HFFc6 (cell line): ENCODE measurements at places on chromosomes 16 and 17. TPM values are rescaled to one million over a fixed set of nuclear protein-coding genes. Genes with fewer than 3 reads are reported as not detected.
A peak's percentile ranks its signal among the peaks of the same experiment; 100 is the strongest.

CSH1 gene
- not detected in 3 replicates for total RNA-seq

GRCh38 chr16:17552351-17552750 is 81.6 kb upstream of the XYLT1 start:
- H3K27ac ChIP-seq = no peak overlapping the region
- no peak overlapping the region for H3K4me3 ChIP-seq
- H3K27me3 ChIP-seq = peaks cover 1% of the 10 kb centered on the region
- peaks cover 65% of the 10 kb centered on the region for H3K4me1 ChIP-seq
- no peaks in the 10 kb centered on the region for H3K36me3 ChIP-seq

DNA sequence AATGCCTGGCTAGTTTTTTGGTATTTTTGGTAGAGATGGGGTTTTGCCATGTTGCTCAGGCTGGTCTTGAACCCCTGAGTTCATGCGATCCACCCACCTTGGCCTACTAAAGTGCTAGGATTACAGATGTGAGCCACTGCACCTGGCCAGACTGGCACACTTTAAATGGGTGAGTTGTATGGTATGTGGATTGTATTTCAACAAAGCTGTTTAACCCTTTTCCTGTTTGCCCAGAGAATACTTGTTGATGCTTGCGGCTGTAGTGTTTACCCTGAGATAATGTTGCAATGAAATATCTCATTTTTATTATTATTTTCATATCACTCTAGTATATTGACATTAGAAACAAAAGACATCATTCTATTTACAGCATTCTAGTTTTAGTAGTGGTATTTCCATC is 17.1 kb upstream of the TMEM94 start:
- no peaks in the 10 kb centered on the region for H3K36me3 ChIP-seq
- no peak overlapping the region for H3K4me3 ChIP-seq
- peaks cover 18% of the 10 kb centered on the region for H3K4me1 ChIP-seq

DNA sequence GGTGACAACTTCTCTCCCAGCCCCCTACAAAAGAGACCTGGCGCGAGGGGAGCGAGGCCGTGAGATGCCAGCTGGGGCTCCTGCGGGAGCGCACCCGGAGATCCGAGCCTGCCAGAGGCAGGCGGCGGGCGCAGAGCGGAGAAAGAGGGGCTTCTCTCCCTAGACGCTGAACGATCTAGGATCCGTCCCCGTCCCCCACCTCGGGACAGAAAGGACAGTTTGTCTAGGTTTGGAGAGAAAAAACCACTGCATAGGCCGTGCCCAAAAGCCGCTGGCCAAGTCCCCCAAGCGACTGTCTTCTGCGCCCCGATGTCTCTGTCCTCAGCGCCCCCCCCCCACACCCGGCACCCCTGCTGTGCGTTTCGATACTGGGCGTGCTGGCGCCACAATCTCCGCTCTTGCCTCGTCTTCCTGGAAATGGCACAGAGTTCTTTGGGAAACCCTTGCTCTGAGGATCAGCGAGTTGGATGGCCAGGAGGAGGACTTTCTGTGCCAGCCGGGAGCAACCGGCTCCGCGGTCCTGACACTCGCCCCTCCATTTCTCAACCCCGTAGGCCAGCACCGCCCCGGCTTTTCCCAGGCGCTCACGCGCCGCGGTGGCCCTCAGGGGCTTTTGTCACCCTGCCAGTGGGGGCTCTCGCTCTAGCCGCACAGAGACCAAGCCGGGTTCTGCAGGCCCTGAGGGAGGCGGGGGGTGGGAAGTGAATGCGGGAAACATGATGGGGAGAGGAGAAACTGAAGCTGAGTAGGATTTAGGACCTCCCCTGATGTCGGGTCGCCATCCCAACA is 1.0 kb downstream of the SSTR2 start:
- H3K27ac ChIP-seq = no peak overlapping the region
- no peaks in the 10 kb centered on the region for H3K36me3 ChIP-seq
- H3K4me3 ChIP-seq = peak overlapping the region; percentile 86
- DNase-seq = no peak

- no peak overlapping the region for H3K27ac ChIP-seq
- H3K4me1 ChIP-seq = peaks cover 14% of the 10 kb centered on the region
- no peak for DNase-seq
These were observed 87.5 kb upstream of the DNAH17 start for GRCh38 chr17:78664476-78665386.

UNC13D gene
- 0.12 to 0.48 TPM (median 0.19 TPM) in 3 replicates for total RNA-seq

- DNase-seq = no peak
- no peaks in the 10 kb centered on the region for H3K36me3 ChIP-seq
- H3K27ac ChIP-seq = no peak overlapping the region
- H3K4me3 ChIP-seq = no peak overlapping the region
- no peaks in the 10 kb centered on the region for H3K4me1 ChIP-seq
- peaks cover 56% of the 10 kb centered on the region for H3K27me3 ChIP-seq
These were observed 84.1 kb downstream of the IRF8 start for GRCh38 chr16:85983064-85983463.

GRCh38 chr17:82475458-82475857 is 16.9 kb downstream of the NARF start:
- H3K4me1 ChIP-seq = no peaks in the 10 kb centered on the region
- 0 out of 2 replicates have a peak, but pooled peaks cover 5% of the 10 kb centered on the region for H3K36me3 ChIP-seq
- no peak overlapping the region for H3K27ac ChIP-seq
- no peaks in the 10 kb centered on the region for H3K27me3 ChIP-seq

GRCh38 chr16:23148166-23148512 is 1.1 kb downstream of the USP31 start:
- peaks cover 2% of the 10 kb centered on the region; the same call in 1 of the 2 replicates for H3K27me3 ChIP-seq
- peak overlapping the region; percentile 62 for H3K27ac ChIP-seq
- H3K36me3 ChIP-seq = 0 out of 2 replicates have a peak, but pooled peaks cover 7% of the 10 kb centered on the region
- no peak for DNase-seq

NOXO1 gene
- total RNA-seq = 0.35 to 0.46 TPM (median 0.46 TPM) in 3 replicates

DNA sequence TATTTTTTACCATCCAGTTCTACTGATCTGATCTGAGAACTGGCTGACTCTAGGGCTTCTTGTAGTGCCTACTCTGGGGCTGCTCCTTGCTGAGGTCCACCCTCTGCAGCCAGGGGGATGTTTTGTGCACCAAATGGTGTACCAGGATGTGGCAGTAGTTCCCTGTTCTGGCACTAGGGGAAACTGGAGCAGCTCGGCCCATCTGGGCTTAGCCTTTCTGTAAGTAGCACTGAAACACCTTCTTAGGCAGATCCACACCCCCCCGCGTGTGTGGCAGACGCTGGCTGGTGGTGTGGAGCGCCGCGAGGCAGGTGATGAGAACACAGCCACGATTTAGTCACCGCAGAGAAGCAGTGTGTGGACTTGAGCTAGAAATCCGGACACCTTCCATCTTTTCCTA is 17.0 kb downstream of the DUSP14 start:
- DNase-seq = peak; percentile 31
- peaks cover 44% of the 10 kb centered on the region for H3K36me3 ChIP-seq
- peaks cover 17% of the 10 kb centered on the region for H3K4me1 ChIP-seq
- H3K27ac ChIP-seq = peak overlapping the region; percentile 51; the same call in 1 of the 2 replicates

NCOR1 gene
- total RNA-seq = 89.3 to 103 TPM (median 91.2 TPM) in 3 replicates

PLCD3 gene
- 80.8 to 110 TPM (median 81.6 TPM) in 3 replicates for total RNA-seq

KRTAP9-2 gene
- not detected in 3 replicates for total RNA-seq

DNA sequence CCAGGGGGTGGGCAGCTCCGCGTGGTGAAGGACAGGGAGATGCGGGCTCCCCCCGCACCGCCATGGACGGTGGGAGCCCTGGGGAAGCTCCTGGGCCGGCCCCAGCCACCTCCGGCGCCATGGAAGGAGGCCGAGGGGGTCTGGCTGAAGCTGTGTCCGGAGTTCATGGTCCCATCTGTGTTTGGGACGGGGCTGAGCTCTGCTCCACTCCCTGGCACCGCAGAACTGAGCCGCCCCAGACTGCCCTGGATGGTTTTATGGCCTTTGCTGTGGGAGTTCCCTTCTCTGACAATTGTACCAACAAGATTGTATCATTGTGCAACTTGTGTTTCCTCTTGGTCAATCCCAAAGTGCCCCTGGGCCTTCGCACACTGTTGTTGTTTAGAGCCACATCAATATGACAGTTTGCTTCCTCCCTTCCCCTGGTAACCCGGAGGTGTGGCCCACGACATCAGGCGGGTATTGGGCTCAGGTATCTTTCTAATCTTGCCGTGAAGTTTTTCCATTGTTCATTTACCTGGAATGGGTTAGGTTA is 942 bp downstream of the KRT23 start:
- no peaks in the 10 kb centered on the region for H3K36me3 ChIP-seq
- H3K4me3 ChIP-seq = no peak overlapping the region
- no peak overlapping the region for H3K27ac ChIP-seq
- no peaks in the 10 kb centered on the region for H3K4me1 ChIP-seq
- no peak for DNase-seq

DNA sequence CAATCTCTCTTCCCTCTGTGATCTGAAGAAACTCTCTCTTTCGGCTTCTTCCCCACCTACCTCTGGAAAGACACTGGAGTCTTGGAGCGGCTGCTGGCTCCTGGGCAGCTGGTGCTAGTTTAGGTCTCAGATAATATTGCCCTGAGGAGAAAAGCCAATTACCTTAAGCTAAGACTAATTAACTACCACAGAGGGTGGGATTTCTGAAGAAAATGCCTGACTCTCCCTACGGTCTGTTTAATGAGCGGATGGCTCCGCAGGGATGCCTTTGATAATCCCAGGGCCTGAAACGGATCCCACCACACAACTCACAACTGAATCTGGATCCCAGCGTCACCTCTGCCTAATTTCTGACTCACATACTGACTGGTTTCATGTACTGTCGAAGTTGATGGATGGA is 127.0 kb upstream of the NLRP1 start:
- no peaks in the 10 kb centered on the region for H3K4me1 ChIP-seq
- H3K36me3 ChIP-seq = no peaks in the 10 kb centered on the region
- DNase-seq = no peak
- H3K4me3 ChIP-seq = no peak overlapping the region

RMI2 gene
- 8.5 to 14.1 TPM (median 13.8 TPM) in 3 replicates for total RNA-seq

DNA sequence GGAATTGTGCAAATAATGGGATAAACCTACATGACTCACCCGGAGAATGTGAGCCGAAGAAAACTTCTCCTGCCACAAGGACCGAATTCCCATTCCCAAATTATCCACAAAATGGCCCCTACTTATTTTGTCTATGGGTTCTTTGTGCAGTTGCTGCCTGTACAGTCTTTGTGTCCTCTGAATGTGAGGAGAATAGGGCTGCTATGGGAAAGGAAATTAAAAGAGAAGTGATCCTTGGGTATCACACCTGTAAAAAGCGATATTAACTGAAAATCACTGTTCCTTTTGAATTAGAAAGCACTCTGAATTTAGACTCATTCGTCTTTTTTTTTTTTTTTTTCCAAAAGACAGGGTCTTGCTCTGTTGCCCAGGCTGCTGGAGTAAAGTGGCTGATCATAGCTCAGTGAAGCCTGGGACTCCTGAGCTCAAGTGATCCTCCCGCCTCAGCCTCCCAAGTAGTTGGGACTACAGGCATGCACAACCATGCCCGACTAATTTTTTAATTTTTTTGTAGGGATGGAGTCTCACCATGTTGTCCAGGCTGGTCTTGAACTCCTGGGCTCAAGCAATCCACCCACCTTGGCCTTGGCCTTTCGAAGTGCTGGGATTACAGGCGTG is 45.4 kb downstream of the CHD9 start:
- peak overlapping the region; percentile 81 for H3K4me3 ChIP-seq
- no peak for DNase-seq
- H3K4me1 ChIP-seq = peaks cover 57% of the 10 kb centered on the region
- no peaks in the 10 kb centered on the region for H3K27me3 ChIP-seq
- H3K36me3 ChIP-seq = no peaks in the 10 kb centered on the region; the same call in 1 of the 2 replicates
- peak overlapping the region; percentile 91 for H3K27ac ChIP-seq

DNA sequence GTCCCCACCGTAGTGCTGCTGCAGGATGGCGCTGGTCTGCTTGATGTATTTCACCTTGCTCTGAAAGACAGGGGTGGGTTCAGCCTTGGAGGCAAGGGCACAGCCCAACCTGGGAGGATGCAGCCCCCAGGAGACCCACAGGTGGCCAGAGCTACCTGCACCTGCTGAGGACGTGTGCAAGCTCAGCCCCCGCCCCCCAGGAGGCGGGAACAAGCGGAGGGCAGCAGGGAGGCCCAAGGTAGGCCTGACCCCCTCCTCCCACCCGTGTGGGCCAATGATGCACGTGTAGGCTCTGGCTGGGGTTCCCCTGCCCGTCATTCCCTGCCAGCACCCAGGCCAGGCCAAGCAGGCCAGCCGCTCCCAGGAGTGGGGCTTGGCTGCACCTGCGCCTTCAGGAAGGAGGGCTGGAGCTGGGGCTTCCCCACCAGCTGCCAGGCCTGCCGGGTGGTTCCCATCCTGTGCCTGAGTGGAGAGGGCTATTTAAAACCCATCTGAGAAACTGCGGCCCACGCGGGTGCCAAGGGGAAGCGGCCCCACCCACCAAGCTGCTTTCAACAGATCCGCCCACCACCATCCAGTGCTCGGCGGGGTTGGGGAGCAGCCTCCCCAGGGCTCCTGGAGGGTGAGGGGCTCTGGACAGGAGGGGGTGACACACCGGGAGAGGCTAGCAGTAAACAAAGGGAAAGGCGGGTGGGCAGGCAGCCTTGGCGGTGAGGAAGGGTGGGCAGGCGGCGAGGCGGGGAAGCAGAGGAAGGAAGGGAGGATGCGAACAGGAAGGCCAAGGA is 3.8 kb downstream of the NTHL1 start:
- H3K4me3 ChIP-seq = no peak overlapping the region
- no peak overlapping the region for H3K27ac ChIP-seq
- peaks cover 35% of the 10 kb centered on the region for H3K4me1 ChIP-seq
- no peak for DNase-seq
- peaks cover 2% of the 10 kb centered on the region for H3K27me3 ChIP-seq

DNA sequence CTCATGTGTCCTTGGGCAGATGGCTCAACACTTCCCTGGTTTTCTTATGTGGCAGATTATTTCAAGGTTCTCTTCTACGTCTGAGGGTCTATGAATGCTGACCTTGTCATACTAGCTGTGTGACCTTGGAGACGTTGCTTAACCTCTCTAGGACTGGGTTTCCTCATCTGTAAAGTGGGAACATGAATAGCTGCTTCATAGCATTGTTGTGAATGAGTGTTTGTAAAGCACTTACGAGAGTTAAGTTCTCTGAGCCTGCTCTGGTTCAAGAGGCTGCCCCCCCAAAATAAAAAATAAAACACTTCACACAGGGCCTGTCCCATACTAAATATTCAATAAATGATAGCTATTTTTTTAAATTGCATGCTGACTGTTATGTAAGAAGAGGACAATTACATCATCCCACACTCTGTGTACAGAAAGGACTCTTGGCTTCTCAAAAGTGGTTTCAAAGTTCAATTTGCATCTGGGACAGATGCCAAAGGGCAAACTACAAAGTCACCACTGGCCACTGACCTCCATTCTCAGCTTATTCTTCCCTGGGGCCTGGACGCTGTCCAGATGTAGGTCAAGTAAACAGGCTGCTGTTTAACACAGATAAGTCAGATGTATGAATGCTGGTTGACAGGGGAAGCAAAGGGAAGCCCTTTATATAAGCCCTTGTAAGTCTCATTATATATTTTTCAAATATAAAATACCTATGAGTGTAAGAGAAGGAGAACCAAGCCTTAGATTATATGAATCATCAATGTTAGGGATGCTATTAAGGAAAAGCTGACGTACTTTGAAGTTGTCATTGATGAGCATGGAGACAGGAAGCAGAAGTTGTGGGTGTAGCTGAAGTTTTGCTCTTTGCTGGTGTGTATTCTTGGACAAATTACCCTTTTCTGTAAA is 15.4 kb upstream of the NDEL1 start:
- no peaks in the 10 kb centered on the region for H3K36me3 ChIP-seq
- H3K27ac ChIP-seq = no peak overlapping the region
- DNase-seq = no peak
- peaks cover 28% of the 10 kb centered on the region for H3K27me3 ChIP-seq
- no peak overlapping the region for H3K4me3 ChIP-seq
